ENCODE measurements at places on chromosomes 4 and X.

GRCh38 chr4:180542445-180543100, 1700.6 kb upstream of the TENM3 start:
- no peak for DNase-seq

- no peak for DNase-seq
These were observed 30.4 kb downstream of the COX7B2 start for GRCh38 chr4:46878641-46879040.

- DNase-seq: no peak
These were observed 108.1 kb upstream of the SPRY1 start for GRCh38 chr4:123288309-123289025.

- DNase-seq: no peak
These were observed 309.2 kb downstream of the EVC2 start for GRCh38 chr4:5399124-5399523.

- no peak for DNase-seq
These were observed 1181.1 kb upstream of the PCDH7 start for GRCh38 chr4:29538889-29539646.

- no peak for DNase-seq
These were observed 133.9 kb downstream of the TET2 start for GRCh38 chr4:105280338-105281123.

DNA sequence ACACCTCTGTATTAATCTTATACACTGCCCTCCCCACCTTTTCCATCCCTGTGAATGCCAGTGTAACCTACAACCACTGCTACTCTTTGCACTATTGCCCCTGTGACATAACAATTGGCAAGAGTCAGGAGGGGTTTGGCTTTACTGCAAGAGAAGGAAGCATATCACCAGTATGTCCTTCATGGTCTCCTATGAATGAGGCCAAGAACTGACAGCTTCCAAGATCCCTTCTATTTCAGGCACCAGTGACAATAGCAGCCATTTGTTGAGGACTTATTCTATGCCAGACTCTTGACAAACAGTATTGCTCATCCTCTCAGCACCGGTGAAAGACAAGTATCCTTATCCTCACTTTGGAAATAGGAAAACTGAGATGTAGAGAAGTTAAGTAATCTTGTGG, 363.9 kb downstream of the MID1IP1 start:
- no peak for DNase-seq

GRCh38 chr4:17511509-17511949, 361 bp downstream of the QDPR start:
- peak; percentile 10 for DNase-seq

DNA sequence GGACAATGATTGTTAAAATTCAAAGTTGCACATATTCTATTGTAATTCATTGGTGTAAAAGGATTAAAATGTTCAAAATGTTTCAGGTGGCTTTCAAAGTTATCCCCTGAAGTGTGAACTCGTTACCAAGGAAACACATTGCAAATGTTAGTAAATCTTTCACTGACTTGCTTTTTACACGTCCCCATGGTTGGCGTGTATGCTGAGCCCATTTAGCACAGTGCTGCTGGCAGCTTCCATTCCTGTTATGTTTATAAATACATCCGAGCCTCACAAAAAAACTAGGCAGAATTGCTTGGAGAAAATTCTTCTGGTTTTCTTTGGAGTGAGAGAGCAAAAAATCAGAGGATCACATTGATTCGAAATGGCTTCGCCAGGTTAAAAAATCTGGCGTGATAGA, 105.9 kb upstream of the HPGD start:
- no peak for DNase-seq

DNA sequence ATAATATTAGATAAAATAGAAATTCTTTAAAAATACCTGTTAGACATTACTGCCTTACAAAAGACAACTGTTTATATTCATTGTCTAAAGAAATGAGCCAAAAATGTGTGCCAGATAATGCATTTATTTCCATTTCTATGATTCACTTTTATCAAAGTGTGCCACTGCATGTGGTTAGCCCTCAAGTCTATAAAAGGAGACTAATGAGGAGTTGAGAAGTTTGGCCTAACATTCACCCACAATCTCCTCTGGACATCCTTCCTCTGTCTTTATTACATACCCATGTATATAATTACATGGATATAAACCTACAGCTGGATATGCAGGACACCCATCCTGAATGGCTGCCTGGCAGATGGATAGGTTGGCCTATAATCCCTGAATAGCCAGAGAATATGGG, 42.6 kb upstream of the PDE5A start:
- DNase-seq: no peak

GRCh38 chr4:179097741-179098140, 1655.5 kb upstream of the AGA start:
- DNase-seq: no peak

DNA sequence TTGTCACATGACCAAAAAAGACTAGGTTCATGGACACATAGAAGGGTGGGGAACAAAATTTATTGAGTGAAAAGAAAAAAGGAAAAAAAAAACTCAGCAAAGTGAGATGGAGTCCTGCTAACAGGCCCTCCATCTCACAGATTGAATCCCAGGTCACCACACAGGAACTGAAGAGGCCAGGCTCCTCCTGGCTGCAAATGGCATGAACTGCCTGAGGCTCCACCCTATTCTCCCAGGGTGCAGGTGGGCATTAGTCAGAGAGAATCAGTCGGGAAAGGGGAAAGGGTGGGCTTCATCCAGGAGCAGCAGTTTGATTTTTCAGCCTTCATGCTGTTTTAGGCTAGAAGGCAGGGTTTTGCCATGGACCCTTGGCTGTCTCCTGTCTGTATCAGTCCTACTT, 128.5 kb upstream of the GRID2 start:
- DNase-seq: no peak

DNA sequence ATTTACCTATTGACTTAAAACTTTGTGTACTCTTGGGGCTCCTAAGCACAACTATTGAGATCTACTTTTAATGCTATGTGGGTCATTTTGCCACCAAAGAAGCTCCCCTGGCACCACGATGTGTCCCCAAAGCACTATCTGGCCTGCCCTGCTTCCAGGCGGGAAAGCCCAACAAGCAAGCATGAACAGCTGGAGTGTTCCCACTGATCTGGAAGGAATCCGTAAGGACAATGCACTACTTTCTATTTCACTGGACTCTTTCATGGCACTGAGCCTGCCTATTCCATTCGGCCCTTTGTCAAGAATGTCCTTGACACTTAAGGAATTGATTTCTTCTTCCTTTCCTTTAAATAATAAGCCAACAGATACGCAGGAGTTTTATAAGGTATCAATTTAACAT, 38.8 kb downstream of the GRIA3 start:
- DNase-seq: no peak

GRCh38 chr4:76563454-76564122, 128.6 kb downstream of the SHROOM3 start:
- no peak for DNase-seq

GRCh38 chr4:105276361-105277104, 129.9 kb downstream of the TET2 start:
- no peak for DNase-seq

- DNase-seq: no peak
These were observed 57.2 kb downstream of the IRF2 start for GRCh38 chr4:184416913-184417734.

- no peak for DNase-seq
These were observed 614.0 kb upstream of the BOD1L1 start for GRCh38 chr4:14241574-14241973.

GRCh38 chr4:5774416-5775036, 63.5 kb downstream of the EVC start:
- DNase-seq: no peak

DNA sequence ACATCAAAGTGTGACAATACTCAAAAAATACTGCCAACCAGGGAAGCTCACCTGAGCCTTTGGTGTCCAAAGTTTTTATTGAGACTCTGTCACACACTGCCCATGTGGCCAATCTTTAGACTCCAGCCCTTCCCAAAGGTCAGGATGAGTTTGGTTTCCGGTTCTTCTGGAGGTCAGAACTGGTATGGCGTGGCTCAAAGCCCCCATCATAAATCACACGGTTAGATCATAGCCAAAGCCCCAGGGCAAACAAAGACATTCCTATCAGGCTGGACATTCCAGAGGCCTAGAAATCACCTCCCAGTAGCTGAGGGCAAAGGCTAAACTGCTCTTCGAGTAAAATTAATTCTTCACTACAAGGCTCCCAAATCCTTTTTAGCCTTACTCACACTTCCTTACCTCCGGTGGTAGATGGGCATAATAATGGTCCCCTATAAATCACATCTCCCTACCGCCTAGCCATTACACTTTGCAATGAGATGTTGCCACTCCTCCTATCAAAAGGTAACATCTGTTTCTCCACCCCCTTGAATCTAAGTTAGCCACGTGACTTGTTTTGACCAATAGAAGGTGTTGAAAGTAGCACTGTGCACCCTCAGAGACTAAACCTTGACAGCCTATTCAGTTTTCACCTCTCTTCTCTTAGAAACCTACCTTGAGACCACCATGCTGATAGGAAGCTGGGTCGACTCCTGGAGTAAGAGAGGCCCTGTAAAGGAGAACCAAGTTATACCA, 137.8 kb upstream of the DUSP21 start:
- no peak for DNase-seq

- no peak for DNase-seq
These were observed 162.8 kb downstream of the FBXO8 start for GRCh38 chr4:174120446-174121295.

GRCh38 chrX:139932073-139932900, 566 bp downstream of the ATP11C start:
- peak; percentile 47 for DNase-seq

GRCh38 chrX:115895678-115896329, 274.7 kb upstream of the AGTR2 start:
- no peak for DNase-seq

DNA sequence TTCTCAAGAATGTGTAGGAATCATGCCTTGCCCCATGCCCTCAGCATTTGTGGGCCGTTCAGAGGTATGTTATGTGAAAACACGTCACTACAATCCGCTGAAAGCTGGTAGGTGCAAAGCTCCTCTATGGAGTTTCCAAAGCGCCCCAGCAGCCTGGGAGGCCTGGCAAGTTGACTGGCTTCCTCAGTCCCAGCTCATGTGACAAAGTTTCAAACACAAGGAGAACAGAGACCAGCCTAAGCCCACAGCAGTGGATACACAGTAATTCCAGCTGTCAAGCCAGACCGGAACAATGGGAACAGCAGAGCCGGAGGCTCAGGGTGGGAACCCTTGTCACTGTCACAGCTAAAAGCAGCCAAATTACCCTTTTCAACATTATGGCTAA, 33.5 kb downstream of the NAT8L start:
- no peak for DNase-seq

DNA sequence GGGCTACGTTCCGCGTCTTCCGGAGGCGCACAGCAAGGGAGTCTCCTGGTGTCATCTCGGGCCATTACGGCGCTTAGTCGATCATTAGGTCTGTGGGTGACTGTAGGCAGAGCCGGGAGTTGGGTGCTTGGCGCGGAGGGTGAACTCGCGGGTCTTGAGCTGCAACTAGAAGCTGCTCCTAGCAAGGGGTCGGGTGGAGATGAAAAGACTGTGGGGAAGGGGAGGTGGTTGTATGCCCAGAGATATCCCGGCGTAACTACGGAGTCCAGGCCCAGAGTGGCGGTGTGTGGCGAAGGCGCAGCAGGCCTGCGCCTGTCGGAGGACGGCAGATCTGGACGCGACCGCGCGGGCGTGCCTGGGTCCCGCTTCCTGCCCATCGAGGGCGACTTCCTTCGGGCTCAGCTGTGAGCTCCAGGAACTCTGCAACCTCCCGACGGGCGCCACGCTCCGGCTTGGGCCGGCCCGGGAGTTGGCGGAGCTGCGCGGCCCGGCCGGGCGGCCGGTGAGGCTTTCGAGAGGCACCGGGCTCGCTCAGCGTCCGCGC, 2.7 kb upstream of the NKX3-2 start:
- no peak for DNase-seq

GRCh38 chrX:150897421-150898320, 797 bp downstream of the CD99L2 start:
- DNase-seq: peak; percentile 5

DNA sequence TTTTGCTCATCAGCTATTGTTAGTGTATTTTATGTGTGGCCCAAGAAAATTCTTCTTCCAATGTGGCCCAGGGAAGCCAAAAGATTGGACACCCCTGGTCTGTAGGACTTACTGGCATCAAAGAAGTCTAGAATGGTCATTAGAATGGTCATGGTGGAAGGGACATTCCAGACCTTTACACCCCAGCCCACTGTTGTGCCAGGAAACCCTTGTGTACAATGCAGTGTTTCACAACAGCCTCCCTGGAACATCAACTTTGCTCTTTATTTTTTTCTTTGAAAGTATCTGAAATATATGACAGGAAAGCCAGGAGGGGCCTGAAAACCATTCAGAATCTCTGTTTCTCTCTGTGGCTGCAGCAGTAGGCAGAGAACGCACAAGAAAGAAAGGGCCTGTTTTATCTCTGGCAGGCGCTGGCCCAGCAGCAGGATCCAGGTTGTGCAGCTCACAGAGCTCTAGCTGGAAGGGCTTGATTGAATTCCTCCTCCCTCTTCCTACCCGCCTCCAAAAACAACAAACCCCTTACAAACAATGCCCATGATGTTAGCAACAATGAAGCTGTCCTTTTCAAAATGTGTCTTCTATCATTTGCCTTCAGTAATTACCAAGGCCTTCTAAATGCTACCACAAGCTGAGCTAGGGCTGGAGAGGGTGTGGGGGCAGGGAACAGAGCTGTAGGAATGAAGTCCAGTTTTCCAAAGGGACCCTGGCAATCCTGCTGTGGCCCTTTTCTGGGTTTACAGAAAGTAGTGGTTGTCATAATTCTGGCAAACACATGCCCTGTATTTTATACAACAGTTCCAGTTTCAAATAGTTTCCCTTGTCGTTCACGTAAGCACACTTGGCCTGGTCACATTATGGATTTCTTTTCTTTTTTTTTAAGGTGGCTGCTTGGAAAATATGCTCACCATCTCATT, 32.3 kb upstream of the TFDP3 start:
- DNase-seq: no peak

GRCh38 chr4:163344147-163345125, 744 bp downstream of the NPY5R start:
- no peak for DNase-seq

GRCh38 chr4:183478926-183479325, 25.9 kb upstream of the ING2 start:
- no peak for DNase-seq

DNA sequence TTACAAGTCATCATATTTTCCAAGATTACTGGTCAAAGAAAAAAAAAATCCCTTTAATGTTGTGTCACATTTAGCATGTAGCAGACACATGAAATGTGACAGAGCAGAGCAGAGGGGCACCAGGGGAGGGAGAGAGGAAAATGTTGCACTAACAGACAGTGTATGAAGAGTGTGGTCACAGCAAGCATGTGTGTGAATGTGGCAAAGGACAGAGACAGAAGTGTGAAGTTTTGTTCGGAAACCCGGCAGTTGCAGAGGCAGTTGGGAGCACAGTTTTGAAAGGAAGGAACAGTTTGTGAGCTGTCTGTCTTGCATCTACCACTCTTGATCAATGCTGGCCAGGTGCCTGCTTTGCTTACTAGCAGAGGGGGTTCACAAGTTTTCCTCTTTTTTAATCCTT, 83.9 kb upstream of the MAP3K15 start:
- DNase-seq: no peak

GRCh38 chrX:23276475-23276874, 58.2 kb upstream of the PTCHD1 start:
- no peak for DNase-seq

- DNase-seq: no peak
These were observed 59.5 kb downstream of the MTM1 start for GRCh38 chrX:150627957-150628356.
